Right lobe of liver (tissue), 6 donors: ENCODE measurements at places on chromosomes 7 and 10. TPM values are rescaled to one million over a fixed set of nuclear protein-coding genes. Genes with fewer than 3 reads are reported as not detected.

Gene SPDYE18
- not detected for total RNA-seq

Gene CASP2
- total RNA-seq = 5.8 TPM

Gene INTS15
- total RNA-seq = 10.2 TPM

Gene CDHR3
- total RNA-seq = 4.1 TPM

DNA sequence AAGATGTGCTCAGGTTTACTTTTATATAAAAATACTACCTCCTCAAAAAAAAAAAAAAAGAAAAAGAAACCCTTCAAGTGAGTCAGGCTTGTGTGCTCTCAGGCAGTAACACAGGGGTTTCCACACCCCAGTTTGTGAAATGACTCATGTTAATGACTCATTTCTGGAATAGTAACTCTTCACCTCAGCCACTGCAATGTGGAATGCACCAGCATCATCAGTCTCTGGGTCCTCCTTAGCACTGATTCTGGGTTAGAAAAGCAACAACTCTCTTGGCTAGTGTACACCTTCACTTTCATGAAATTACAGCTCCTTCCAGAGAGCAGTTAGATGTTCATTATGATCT lies 110.6 kb downstream of the EMX2 start:
- DNase-seq = no peak

DNA sequence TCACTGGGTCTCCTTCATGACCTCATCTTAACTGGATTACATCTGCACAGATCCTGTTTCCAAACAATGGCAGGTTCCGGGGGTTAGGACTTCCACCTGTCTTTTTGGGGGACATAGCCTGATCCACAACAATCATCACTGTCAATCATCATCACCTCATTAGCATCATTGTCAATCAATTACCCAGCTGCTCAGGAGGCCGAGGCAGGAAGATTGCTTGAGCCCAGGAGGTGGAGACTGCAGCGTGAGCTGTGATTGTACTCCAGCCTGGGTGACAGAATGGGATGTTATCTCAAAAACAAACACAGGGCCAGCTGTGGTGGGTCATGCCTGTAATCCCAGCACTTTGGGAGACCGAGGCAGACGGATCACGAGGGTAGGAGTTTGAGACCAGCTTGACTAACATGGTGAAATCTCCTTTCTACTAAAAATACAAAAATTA lies 18.7 kb downstream of the AMZ1 start:
- DNase-seq = no peak

GRCh38 chr7:99623702-99624447 lies 7.1 kb downstream of the ZSCAN25 start:
- no peak for DNase-seq

- no peak for DNase-seq
Measured at GRCh38 chr7:2087744-2088143, 145.0 kb downstream of the MAD1L1 start.

DNA sequence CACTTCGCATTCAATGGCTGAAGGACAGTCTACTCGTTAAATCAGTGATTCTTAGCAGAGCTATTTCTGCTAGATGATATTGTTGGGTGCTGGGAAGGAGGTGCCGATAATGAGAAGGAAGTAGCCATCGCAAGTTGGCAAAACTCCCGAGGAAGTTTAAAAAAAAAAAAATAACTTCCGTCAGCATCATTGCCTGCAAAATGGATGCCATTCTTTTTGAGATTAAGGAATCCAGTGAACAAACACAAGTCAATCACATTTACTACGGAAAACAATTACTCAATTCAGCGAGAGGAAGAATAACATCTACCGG lies 74.4 kb upstream of the SFMBT2 start:
- DNase-seq = no peak

- no peak for DNase-seq
Measured at GRCh38 chr7:30970594-30971094, 6.9 kb downstream of the GHRHR start.

- DNase-seq = no peak
Measured at GRCh38 chr7:132491391-132491945, 84.8 kb downstream of the PLXNA4 start.

DNA sequence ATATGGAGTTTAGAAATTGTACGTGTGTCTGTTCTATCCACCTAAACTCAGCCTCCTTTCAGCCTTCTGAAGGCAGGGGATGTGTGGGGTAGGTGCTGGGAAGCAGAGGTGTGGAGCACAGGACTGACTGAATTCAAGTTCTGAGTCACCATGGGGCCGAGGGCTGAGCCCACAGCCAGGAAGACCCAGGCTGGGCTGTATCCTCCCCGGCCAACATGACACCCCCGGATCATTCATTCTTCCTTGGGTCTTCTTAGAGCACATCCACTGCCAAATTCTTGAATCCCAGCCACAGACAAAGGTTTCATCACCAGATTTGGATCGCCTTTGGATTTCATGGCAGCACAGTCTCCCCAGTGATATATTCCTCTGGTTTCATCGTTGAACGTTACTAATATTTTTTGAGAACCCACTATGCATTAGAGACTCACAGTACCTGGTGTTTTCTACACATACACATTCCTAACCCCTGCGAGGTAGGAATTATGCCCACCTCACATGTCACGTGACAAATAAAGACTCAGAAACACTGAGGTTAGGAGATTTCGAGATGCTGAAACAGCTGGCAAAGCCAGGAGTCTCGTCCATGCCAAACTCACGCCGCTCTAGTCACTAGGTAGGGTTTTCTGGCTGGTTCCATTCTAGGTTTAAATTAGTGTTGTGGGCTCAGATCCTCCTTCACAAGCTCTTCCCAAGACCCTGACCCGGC lies 26.9 kb downstream of the CCDC3 start:
- DNase-seq = no peak

DNA sequence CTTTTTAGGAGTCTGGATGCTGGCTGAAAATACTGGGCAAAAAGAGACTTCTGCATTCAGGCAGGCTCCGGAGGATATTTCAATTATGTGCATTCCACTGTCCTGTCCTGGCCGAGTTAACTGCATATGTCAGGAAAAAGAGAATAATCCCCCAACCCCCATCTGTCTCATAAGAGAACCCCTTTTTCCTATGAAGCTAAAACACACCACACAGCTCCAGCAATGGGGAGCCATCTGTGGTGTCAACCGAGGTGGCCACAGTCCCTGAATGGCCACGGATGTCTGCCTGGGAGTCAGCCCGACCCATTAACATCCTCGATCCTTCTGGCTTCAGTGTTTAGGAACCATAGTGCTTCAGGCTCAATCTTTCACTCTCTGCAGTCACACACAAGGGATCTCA lies 70.4 kb downstream of the RSU1 start:
- no peak for DNase-seq

GRCh38 chr7:127514499-127514898 lies 70.9 kb downstream of the GCC1 start:
- DNase-seq = no peak

DNA sequence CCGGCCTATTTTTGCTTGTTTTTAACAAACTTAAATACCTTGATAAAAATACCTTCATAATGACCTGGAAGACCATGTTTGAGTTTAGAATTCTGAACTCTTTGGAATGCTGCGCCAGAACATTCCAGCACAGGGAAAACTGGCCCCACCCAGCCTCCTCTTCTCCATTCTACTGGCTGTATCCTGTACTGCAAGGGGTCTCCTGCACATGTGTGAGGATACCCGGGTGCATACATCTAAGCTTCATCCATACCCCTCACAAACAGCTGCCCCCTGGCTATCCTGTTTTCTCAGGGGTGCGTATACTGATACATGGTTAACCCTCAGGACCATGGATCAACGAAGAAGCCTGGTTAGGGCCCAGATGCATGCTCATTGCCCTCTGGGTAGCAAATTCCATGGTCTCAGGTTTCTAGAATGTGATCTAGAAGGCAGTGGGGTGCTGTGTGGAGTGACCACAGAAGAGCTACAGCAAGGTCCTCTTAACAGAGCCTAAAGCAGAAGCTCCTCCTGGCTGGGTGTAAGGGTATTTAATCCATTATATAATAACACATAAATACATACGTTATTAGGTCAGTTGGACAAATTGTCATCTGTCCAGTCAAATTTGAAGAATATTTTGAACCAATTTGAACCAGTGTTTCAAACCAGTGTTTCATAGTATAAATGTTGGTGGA lies 26.1 kb downstream of the HACD1 start:
- no peak for DNase-seq

DNA sequence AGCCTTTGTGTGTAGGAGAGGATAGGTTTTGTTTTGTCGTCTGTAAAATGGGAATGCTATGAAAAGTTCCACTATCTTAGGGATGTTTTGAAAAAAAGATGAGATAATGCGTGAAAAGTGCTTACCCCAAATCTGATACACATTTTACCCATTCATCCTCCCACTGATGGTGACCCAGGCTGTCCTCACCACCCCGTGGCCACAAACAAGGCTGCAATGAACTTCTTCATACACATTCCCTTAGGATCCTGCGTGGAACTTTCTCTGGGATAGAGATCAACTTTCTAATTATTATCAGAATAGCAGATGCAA lies 399 bp upstream of the OGDHL start:
- no peak for DNase-seq
